Right renal cortex interstitium (tissue), 3 donors: ENCODE measurements at places on chromosomes 4 and X. TPM values are rescaled to one million over a fixed set of nuclear protein-coding genes. Genes with fewer than 3 reads are reported as not detected.

HOPX gene
- 17.5 TPM for polyA plus RNA-seq

GSX2 gene
- not detected for polyA plus RNA-seq

HPGD gene
- polyA plus RNA-seq: 71.1 TPM

DNA sequence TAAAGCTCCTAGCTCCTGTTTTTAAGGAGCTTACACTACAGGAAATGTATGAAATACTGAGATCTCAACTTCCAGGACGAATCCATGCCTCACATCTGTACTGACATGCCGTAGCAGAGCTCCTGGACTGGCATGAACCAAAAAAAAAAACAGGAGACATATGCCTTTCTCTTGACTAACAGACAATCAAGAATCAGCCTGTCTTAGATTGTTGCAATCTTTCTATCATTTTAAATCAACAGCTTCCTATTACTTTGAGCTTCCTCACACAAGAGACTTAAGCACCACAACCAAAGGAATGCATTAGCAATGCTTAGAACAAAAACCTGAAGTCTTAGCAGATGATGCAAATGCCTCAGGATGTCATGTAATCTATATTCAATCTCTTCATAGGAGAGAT, 34.7 kb upstream of the AREG start:
- no peak for DNase-seq

DNA sequence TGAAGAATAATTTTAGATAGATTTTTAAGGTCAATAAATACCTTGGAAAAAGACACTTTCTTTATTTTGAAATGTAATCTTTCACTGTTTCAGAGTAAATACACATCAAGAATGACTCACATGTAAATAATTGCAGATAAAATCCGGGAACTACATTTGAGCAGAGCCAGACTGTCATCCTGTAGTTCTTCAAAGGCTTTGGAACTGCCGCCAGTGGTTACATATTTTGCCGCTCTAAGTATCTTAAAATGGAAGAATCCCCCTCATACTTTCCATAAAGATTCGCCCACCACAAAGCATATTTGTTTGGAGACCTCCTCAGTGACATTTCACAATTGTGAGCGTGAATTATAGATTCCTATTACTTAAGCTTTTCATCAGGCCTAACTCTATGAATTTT, 607.8 kb upstream of the ZFP42 start:
- no peak for DNase-seq
